AG20443 (cell line): ENCODE measurements at places on chromosomes 3 and 15.
A peak's percentile ranks its signal among the peaks of the same experiment; 100 is the strongest.

DNA sequence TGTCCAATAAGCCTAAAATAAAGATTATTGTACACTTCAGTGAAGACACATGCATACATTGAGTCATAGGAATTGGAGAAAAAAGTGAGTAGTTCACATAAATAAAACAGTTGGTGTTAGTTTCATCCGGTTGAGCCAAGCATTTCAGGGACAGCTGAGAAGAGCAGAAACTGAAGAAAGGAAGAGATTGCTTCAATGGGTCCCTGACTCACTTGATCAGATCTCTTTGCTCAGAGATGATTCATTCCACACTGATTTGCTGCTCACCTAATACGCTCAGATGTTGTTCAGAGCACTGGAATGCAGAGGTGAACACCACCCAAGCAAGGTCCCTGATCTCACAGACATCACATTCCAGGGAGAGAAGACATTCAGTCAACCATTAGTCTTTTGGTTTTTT, 93.7 kb downstream of the RAD18 start:
- peak; percentile 83 for DNase-seq

DNA sequence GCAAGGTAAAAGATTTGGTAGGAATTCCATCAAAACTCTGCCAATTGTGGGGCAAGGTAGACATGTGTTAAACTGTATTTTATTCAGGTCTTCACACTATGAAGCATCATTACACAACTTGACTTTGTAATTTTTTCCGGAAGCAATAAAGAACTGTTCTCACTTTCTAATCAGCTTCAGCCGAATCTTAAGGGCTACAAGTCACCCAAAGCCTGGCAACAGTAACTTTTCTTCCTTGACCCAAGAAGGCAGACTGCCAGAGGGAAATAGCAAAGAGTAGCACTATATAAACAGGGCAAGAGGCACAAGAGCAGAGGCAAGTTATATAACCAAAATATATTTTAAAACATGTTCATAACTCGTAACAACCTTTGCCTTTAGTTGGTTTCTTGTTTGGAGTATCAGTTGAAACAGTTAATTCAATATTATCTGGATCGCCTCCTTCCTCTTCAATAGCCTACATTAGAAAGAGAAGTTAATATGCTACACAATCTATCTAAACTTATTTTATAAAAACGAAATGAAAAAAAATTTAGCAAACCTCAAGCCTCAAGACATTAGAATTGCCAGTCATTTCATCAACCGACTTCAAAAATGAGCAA, 1.4 kb downstream of the SLTM start:
- peak; percentile 37 for DNase-seq

DNA sequence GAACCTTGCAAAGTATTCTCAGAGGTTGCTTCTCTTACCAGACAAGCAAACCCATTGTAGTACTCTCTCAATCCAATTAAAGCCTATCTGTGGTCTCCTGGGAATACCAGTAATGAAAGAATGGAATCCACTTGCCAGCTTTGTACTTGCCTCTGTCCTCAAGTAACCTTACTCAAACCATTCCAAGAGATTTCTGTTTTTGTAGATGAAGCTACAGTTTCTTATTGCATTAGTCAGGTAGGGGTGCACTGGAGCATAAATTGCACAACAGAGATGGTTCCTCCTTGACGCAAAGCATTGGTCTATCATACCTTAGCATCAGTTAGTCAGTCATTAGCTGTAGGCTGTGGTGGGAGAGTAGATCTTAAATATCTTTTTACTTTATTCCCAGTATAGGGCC, 52.9 kb downstream of the BTLA start:
- DNase-seq, result no peak

DNA sequence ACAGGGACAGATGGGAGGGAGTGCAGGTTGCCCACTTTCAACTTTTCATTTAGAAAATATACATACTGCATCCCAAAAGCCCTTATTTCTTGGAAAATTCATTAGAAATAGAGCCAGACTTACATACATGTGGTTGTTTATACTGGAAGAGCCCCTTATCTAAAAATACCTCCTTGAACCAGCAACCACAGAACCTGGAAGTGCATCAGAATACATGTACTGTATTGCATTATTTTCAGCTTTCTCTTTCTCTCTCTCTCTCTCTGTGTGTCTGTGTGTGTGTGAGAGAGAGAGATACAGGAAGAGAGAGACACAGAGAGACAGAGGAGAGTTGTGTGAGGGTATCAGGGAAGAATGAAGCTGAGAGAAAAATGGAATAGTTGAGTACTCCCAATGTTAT, 29.5 kb upstream of the LSAMP start:
- no peak for DNase-seq

DNA sequence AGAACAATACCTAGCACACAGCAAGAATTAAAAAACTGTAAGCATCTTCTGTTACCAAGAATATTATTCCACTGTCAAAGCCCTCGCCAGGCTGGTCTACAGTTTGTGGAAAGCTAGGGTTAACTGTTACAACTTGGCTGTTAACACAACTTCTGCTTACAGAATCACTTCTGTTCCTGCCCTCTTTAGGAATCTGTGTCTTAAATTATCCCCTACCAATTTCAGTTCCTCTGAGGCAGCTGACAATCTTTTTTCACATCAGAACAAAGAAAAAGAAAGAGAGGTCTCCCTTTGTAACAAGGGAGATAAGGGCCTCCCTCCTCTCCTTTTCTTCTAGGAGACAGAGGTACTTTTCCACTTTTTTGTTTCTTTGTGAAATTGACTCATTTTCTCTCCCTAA, 188.9 kb downstream of the FMN1 start:
- DNase-seq, result no peak

DNA sequence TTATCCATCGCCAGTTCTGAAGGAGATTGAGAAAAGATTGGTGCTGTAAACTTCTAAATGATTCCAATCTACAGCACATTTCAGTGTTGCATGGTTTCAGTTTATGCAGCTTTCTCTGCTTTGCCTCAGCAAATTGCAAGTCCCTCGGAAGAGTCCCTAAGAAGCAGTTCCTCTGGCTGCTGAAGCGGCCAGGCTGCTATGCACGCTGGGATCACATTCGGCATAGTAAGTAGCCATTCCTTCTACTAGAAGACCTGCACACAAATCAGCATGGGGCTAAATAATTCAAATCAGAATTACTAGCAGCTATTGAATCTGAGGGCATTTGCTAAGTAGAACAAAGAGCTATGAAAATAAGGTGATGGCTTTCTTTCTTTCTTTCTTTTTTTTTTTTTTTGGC, 769.5 kb downstream of the AGBL1 start:
- DNase-seq, result no peak

DNA sequence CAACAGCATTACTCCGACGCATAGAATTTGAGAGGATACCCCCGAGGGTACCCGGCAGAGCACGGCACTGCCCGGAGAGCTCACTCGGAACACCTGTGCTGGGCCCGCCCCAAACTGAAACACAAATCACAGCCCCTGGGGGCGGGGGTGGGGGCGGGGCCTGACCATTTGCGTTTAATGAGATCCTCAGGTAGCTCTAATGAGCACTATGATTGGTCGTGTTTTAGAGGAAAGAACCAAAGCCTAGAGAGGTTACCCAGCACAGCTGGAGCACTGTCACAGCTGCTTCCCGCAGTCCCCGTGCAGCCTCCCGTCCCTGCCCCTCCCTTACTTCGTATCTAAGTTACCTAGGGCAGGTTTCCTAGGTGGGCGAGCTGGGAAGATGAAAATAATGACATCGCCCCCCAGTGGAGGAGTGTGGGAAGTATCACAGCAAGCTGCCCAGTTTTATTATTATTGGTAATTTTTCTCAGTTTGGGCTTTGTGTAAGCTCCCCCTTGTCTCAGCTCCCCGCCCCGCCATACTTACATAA, 187.1 kb downstream of the PDE8A start:
- DNase-seq, result peak; percentile 28

DNA sequence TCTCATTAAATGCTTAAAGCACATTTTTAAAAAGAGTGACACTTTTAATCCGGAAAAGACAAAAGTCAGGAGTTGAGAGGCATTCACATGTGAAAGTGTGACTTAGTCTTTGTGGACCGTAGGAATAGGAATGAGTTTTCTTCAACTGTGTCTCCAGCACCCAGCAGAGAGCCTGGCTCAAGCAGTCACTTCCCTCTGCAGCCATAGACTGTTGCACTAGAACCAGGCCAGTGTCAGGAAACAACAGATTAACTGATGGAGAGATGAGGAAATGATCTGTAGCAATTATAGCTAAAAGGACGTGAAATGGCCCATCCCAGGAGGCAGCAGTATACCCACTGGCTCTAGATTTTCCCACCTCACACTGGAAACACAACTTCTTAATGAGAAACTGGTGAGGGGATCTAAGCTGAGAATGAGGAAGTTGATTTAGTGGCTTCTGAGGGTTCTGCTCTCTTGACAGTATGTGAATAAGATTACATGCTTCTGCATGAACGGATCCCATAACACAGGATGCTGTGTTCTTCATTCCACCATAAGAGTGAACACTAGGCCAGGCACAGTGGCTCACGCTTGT, 19.8 kb downstream of the CFAP92 start:
- no peak for DNase-seq

DNA sequence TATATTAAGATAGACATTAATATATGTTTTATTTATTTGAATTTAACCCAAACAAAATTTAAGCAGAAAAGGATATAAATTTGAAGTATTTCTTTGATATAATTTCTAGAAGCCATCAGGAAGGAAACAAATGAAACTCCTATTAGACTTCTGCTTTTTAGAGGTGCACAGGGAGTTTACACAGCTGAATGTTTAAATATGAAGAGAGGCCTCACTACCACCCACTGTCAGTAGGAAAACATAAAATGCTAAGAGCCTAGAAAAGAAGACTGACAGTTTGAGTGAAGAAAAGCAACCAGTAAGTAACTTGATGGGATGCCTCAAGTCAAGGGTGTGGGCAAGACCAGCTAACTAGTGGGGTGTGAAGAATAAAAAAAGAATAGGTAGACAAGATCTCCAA, 19.7 kb downstream of the PLSCR2 start:
- DNase-seq, result no peak

DNA sequence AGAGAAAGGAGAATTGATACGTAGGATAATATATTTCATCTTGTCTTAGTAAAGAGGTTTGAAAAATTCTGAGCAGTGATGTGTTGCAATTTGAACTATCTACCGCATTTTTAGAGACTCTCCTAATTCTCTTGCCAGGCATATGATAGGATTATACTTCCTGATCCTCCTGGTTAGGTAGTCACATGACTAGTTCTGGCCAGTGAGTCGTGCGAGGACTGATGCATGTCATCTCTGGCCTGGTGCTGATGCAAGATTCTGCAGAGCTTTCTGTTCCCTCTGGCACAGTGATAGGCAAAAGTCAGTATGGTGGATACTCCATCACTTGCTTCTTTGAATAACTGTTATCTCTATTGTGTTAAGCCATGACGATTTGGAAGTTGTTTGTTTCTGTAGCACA, 277.6 kb upstream of the NAALADL2 start:
- no peak for DNase-seq

GRCh38 chr3:126946405-126946804, 36.5 kb upstream of the PLXNA1 start:
- no peak for DNase-seq

- no peak for DNase-seq
Measured at GRCh38 chr15:100841426-100841825, 38.2 kb upstream of the ALDH1A3 start.
